ENCODE measurements at places on chromosomes 2 and 18.
A peak's percentile ranks its signal among the peaks of the same experiment; 100 is the strongest.

DNA sequence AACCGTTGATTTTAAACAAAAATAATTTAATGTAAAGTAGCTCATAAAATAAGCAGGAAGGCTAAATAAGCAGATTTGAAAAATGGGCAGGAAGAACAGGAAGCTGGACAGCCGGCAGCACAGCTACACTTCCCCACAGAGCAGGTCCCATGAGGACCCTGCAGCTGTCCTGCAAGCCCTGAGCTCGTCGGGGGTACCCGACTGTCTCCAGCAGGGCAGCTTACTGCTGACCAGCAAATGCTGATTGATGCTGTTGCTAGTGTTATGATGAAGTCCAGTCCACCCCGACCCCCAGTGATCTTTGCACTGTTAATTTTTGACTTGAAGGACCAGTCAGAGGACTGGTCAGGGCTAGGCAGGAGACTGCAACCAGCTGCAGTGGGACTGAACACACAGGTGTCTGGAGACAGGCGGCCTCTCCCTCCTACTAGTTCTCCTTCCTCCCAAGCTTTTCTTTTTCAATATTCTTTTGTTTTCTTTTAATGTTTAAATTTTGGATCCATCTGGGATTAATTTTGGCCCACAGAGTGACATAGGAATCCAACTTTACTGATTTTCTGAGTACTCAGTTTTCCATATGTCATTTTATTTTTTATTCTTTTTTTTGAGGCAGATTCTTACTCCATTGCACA, 27.7 kb downstream of the POLE4 start:
- no peak for DNase-seq

- DNase-seq, result no peak
Measured at GRCh38 chr18:55484773-55485172, 103.2 kb downstream of the TCF4 start.

GRCh38 chr2:112493048-112493447, 11.1 kb downstream of the TTL start:
- no peak for DNase-seq

- DNase-seq, result no peak
Measured at GRCh38 chr18:36829362-36830157, 633 bp downstream of the KIAA1328 start.

DNA sequence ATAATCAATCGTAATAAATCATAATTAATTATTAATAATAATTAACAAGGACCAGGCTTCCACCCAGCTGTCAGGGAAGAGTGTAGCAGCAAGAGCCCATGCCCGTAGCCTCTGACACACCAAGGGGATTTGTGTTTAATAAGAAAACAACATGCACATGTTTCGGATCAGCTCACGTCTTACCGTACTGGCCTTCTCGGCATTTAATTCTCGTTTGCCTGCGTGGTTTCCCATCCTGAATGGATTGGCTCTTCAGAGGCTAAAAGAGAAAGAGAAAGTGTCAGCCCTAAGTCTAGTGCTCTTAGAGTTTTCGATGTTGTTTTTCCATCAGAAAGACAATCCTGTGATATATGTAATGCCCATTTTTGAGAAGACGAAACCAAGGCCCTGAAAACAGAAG, 27.6 kb downstream of the MBP start:
- DNase-seq, result peak; percentile 34

- no peak for DNase-seq
Measured at GRCh38 chr2:30566631-30567030, 119.6 kb downstream of the LCLAT1 start.

DNA sequence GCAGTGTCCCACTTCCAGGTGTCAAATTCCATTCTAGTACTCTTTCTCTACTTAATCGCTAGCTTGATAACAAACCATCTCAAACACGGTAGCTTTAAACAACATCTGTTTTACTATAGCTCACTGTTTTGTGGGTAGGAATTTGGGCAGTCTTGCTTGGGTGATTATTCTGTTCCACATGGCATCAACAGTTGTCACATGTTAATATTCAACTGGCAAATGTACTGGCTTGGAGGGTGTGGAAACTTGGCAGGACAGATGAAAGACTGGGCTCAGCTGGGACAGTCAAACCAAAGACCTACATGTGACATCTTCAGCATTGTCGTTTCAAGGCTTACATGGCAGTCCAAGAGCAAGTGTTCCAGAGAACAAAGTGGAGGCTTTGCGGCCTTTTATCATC, 241.8 kb downstream of the PTH2R start:
- no peak for DNase-seq

DNA sequence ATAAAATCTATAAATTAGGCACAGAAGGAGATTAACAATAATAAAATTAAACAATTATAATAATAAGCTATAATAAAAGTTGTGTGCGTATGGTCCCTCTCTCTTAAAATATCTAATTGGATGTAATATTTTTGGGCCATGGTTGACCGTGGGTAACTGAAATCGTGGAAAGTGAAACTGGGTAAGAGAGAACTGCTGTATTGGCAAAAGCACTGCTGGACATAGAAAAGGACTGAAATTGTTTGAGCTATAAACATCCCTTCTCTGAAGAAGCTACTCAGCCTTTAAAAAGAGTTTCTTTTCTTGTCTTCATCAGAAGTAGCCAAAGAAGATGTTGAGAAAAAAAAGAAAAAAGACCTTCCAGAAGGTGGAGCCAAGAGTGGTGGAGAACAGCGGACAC, 379.4 kb downstream of the ZNF521 start:
- no peak for DNase-seq

DNA sequence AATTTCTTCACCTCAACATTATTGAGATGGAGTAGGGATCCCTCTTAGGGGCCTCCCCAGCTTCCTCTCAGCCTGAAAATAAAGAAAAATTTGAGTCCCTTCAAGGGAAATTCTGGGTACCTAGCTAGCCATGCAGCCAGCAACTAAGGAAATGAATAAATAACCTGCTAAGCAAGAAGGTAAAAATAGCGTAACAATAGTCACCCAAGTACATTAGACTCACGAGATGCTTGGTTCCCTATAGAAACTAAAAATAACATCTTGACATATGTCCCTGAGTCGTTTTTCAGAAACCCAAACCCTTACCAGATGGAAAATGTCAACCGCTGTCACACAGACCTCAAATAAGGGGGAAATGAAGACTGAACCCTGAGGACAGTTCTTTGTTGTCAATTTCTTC, 51.9 kb downstream of the CACNB4 start:
- no peak for DNase-seq

GRCh38 chr2:130263606-130264005, 65.4 kb upstream of the TUBA3E start:
- DNase-seq, result no peak

- no peak for DNase-seq
Measured at GRCh38 chr2:217231212-217231611, 371.3 kb upstream of the TNP1 start.

GRCh38 chr18:74942319-74942910, 266.5 kb downstream of the PTGR3 start:
- DNase-seq, result peak; percentile 41

DNA sequence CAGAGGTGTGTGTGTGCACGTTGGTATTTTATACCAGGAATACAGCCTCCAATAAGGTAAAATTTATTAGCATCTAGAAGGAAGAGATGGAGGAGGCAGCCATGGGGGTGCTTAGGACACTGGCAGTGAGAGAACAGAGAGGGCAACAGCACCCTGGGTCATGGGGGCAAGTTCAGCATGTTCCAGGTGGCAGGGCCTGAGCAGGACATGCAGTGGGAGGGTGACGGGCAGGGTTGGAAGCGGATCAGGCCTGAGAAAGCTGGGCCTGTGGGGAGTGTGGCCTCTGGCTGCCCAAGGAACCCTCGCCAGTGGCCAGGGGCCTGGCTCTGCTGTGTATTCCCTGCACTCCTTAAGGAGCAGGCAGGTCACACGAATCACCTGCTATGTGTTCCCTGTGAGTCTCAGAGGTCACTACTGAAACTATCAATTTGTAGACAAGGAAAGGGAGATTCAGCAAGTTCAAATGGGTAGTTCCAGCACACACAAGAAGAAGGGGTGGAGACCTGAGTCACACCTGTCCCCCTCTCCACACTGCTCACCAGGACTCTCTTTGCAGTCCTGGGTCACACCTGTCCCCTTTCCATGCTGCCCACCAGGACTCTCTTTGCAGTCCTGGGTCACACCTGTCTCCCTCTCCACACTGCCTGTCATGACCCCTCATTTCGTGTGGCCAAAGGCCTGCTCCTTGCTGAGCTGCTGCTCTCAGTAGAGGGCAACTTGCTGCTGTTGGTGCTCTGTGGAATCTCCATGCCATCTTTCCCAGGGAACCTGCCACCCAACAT, 463.9 kb upstream of the HS6ST1 start:
- DNase-seq, result no peak

GRCh38 chr2:23618794-23619530, 234.0 kb downstream of the KLHL29 start:
- DNase-seq, result no peak

GRCh38 chr2:220455351-220455990, 828.0 kb downstream of the SLC4A3 start:
- DNase-seq, result no peak

DNA sequence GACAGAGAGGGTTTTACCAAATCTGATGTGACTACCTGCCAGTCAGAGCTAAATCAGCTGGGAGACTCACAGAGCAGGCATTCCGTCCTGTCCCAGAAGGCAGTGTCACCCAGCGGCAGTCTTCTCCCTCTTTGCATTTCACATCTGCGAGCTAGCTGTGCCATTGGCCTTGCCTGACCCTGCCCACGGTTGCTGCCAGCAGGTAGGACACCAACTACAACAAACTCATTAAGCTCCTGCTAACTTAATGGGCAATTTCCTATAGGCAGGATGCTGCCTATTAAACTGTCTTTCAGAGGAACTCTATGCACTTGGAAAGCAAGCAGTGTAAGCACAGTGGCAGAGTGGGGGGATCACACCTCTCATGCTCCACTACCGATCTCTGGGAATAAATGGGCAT, 116.4 kb upstream of the CAPN13 start:
- DNase-seq, result no peak

GRCh38 chr2:56077359-56077915, 106.4 kb upstream of the CCDC85A start:
- DNase-seq, result peak; percentile 7

GRCh38 chr18:25422230-25422629, 70.3 kb upstream of the ZNF521 start:
- DNase-seq, result no peak

GRCh38 chr2:174013315-174013751, 48.2 kb upstream of the SP3 start:
- no peak for DNase-seq

GRCh38 chr2:168458139-168458538, 2.1 kb downstream of the CERS6 start:
- DNase-seq, result no peak

Data from stimulated activated CD4-positive, alpha-beta T cell treated with anti-CD3 and anti-CD28 coated beads, Interleukin-15, amount 100 ng/mL, for 24 hours (primary cell).